ENCODE measurements at places on chromosomes 11 and 22.
A peak's percentile ranks its signal among the peaks of the same experiment; 100 is the strongest.

- ATAC-seq: no peak
These were observed 6.3 kb upstream of the SMIM35 start for GRCh38 chr11:118092907-118093571.

- peak; percentile 39 for ATAC-seq
These were observed 32.4 kb downstream of the NF2 start for GRCh38 chr22:29635734-29636357.

GRCh38 chr22:47665151-47665550 lies 902.7 kb downstream of the TBC1D22A start:
- ATAC-seq: no peak

DNA sequence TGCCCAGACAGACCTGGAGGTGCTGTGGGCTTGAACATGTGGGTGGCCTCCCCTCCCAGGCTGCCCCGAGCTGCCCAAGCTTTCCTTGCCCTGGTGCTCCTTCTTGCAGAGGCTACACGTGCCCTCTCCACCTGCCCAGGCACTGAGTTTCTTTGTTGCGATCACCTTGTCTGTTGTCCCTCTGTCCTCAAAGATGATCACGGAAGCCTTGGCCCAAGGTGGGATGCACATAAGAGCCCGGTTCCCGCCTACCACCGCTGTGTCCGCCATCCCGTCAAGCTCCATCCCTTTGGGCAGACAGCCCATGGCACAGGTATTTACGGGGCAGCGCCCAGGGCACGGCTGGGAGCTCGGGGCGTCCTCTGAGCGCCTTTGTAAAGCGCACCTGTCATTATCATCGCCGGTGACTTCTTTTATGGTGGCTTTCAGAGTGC lies 67.5 kb downstream of the MED15 start:
- ATAC-seq: no peak

DNA sequence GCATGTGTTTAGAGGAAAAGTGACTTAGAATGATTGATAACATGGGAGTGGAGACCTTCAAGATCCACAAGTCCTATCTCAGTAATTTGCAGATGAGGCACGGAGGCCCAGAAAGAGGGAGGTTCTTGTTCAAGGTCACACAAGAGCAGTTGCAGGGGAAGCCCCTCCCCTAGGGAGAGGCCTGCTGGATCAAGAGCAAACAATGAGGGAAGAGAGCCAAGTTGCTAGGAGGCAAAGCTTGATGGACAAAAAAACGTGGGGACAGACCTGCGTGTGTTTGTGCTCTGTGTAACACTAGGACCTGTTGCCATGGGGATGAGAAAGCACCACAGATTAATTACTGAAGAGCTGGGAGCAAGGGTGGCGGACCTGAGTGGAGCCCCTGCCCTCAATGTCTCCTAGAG lies 6.4 kb upstream of the MFRP start:
- no peak for ATAC-seq

- no peak for ATAC-seq
These were observed 93.6 kb downstream of the NELL1 start for GRCh38 chr11:20762980-20763379.

- ATAC-seq: no peak
These were observed 2.9 kb downstream of the PGR start for GRCh38 chr11:101126551-101127196.

Measured in activated T-helper 17 cell treated with anti-CD3 and anti-CD28 coated beads, Interleukin-2, amount 50 U/mL, for 72 hours (primary cell).